Smooth muscle cell of the coronary artery (primary cell): ENCODE measurements at places on chromosomes 11 and 22. TPM values are rescaled to one million over a fixed set of nuclear protein-coding genes. Genes with fewer than 3 reads are reported as not detected.

Gene CARD18
- total RNA-seq, result not detected in 2 replicates

Gene TMEM25
- total RNA-seq, result 6.7 and 15.2 TPM in 2 replicates

Gene RELT
- total RNA-seq, result 0.70 and 6.2 TPM in 2 replicates

Gene DLG2
- total RNA-seq, result 0.45 and 4.6 TPM in 2 replicates

Gene KCNJ11
- not detected in 2 replicates for total RNA-seq

Gene KRTAP5-10
- not detected in 2 replicates for total RNA-seq

Gene FXYD2
- not detected in 2 replicates for total RNA-seq

Gene GPHA2
- total RNA-seq, result not detected in 2 replicates

Gene PHLDA2
- 0.23 and 5.7 TPM in 2 replicates for total RNA-seq

Gene FAM83F
- total RNA-seq, result under 0.01 TPM in 1 of 2 replicates, not detected in the other

Gene OVOL1
- not detected in 2 replicates for total RNA-seq

Gene P4HA3
- total RNA-seq, result 6.1 and 19.2 TPM in 2 replicates

Gene EHBP1L1
- 46.1 and 54.4 TPM in 2 replicates for total RNA-seq

Gene MRGPRF
- 2.1 and 23.3 TPM in 2 replicates for total RNA-seq

Gene OR4C3
- total RNA-seq, result not detected in 2 replicates

Gene CNIH2
- total RNA-seq, result 0.45 TPM in 1 of 2 replicates, not detected in the other

Gene ACTN3
- under 0.01 and 0.12 TPM in 2 replicates for total RNA-seq

Gene PGA4
- total RNA-seq, result 0.59 TPM in 1 of 2 replicates, not detected in the other

Gene TBX10
- total RNA-seq, result not detected in 2 replicates

Gene FOLH1
- 0.12 TPM in 1 of 2 replicates, not detected in the other for total RNA-seq

Gene CASP5
- total RNA-seq, result not detected in 2 replicates

Gene CHEK1
- 14.2 and 16.1 TPM in 2 replicates for total RNA-seq

Gene CASP4
- 68.0 and 117 TPM in 2 replicates for total RNA-seq

Gene DGAT2
- 0.60 and 18.7 TPM in 2 replicates for total RNA-seq

Gene RIBC2
- 0.08 and 0.12 TPM in 2 replicates for total RNA-seq

Gene TMEM132A
- 7.5 and 44.6 TPM in 2 replicates for total RNA-seq

Gene GRK3
- total RNA-seq, result 0.53 and 0.59 TPM in 2 replicates

Gene FBLN1
- total RNA-seq, result 49.1 and 838 TPM in 2 replicates

Gene MEI1
- total RNA-seq, result 0.12 and 1.1 TPM in 2 replicates

Gene CYTH4
- 0.08 and 0.23 TPM in 2 replicates for total RNA-seq

Gene SAA1
- total RNA-seq, result 0.45 TPM in 1 of 2 replicates, not detected in the other
